ENCODE measurements at places on chromosomes 5 and 9. TPM values are rescaled to one million over a fixed set of nuclear protein-coding genes. Genes with fewer than 3 reads are reported as not detected.
A peak's percentile ranks its signal among the peaks of the same experiment; 100 is the strongest.

DNA sequence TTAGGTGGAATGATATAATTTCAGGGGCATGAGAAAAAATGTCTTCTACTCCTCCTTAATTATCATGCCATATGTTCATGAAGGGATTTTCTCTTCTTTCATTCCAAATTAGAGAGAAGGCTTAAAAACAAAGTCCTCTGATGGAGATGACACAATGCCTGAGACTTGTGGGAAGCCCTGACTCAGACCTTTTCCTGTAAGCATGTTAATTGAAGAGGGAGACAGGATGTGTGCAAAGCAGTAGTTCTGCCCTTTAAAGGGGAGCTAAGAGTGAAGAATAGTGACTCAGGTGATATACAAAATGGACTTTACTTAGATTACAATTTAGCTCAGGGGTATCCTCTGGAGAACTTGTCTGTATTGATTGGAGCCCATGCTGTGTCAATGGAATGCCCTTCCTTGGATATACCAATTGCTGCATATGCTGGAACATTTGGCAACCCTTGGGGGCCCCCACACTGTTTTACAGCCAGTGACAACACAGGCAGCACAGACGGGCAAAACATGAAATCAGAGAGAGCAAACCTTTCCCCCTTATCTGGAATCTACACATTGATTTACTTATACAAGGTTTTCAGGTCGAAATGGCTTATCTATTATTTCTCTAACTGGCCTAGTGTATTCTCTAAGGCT, 81.3 kb downstream of the IZUMO3 start:
- peaks cover 5% of the 10 kb centered on the region for H3K4me1 ChIP-seq
- no peak overlapping the region for H3K27ac ChIP-seq
- no peaks in the 10 kb centered on the region for H3K36me3 ChIP-seq

GRIN1 gene
- total RNA-seq = 0.99 TPM

GFI1B gene
- not detected for total RNA-seq

GRCh38 chr5:84045964-84046363, 325.3 kb upstream of the HAPLN1 start:
- DNase-seq = no peak
- H3K4me3 ChIP-seq = no peak overlapping the region
- H3K36me3 ChIP-seq = peaks cover 5% of the 10 kb centered on the region
- H3K27me3 ChIP-seq = no peaks in the 10 kb centered on the region
- H3K27ac ChIP-seq = no peak overlapping the region

G3BP1 gene
- total RNA-seq = 223 TPM

GRCh38 chr5:39426746-39427105, 1.9 kb upstream of the DAB2 start:
- H3K4me3 ChIP-seq = peak overlapping the region; percentile 18
- H3K36me3 ChIP-seq = no peaks in the 10 kb centered on the region
- H3K27ac ChIP-seq = peak overlapping the region; percentile 51
- no peak for DNase-seq

EPB41L4A gene
- 42.3 TPM for total RNA-seq

- peaks cover 3% of the 10 kb centered on the region for H3K36me3 ChIP-seq
- no peak overlapping the region for H3K27ac ChIP-seq
- H3K4me3 ChIP-seq = no peak overlapping the region
- peaks cover 4% of the 10 kb centered on the region for H3K4me1 ChIP-seq
- DNase-seq = no peak
- H3K27me3 ChIP-seq = peaks cover 4% of the 10 kb centered on the region
These were observed 271.4 kb downstream of the CSNK1G3 start for GRCh38 chr5:123783421-123783820.

SLC25A48 gene
- 1.2 TPM for total RNA-seq

OLFML2A gene
- 37.4 TPM for total RNA-seq

NMUR2 gene
- 1.9 TPM for total RNA-seq

DNA sequence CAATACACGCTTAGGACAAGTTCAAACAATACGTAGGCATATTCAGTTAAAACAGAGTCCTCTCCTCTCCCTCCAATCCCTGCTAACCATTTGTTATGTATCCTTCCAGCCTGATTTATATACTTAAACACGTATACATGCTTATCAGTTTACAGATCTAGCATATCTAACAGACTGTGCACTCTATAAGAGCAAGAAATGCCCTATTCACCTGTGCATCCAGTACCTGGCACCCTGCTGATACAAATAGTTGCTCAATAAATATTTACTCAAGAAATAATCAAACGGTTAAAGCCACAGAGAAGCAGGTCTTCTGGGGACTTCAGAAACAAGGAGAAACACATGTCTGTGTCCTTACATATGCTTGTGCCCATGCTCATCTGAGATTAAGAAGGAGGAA, 55.9 kb downstream of the MLLT3 start:
- H3K36me3 ChIP-seq = no peaks in the 10 kb centered on the region
- no peak overlapping the region for H3K4me3 ChIP-seq
- peaks cover 41% of the 10 kb centered on the region for H3K4me1 ChIP-seq
- H3K27ac ChIP-seq = no peak overlapping the region
- DNase-seq = no peak

GRCh38 chr9:75964427-75964826, 74.0 kb downstream of the PCSK5 start:
- H3K27ac ChIP-seq = no peak overlapping the region
- H3K36me3 ChIP-seq = no peaks in the 10 kb centered on the region
- DNase-seq = no peak
- peaks cover 9% of the 10 kb centered on the region for H3K4me1 ChIP-seq
- H3K4me3 ChIP-seq = no peak overlapping the region

- H3K27ac ChIP-seq = no peak overlapping the region
- no peak overlapping the region for H3K4me3 ChIP-seq
- no peak for DNase-seq
- no peaks in the 10 kb centered on the region for H3K4me1 ChIP-seq
- H3K36me3 ChIP-seq = no peaks in the 10 kb centered on the region
These were observed 13.3 kb downstream of the FSTL4 start for GRCh38 chr5:133599044-133599443.

DNA sequence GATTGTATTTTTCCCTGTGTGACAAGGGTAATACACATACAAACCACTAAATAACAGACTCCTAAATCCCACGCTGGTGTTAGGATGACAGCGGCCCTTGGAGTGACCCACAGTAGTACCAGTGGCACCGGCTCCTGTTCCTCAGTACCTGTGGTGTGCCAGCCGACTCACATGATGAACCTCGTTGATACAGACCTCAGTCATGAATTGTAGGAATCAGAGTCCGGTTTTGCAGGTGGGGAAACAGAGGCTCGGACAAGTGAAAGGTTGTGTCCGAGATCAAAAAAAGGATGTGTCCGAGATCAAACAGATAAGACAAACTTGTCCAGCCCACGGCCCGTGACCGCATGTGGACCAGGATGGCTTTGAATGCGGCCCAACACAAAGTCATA, 78.0 kb downstream of the AMBP start:
- no peak overlapping the region for H3K4me3 ChIP-seq
- peak; percentile 14 for DNase-seq
- H3K27ac ChIP-seq = no peak overlapping the region
- peaks cover 3% of the 10 kb centered on the region for H3K4me1 ChIP-seq

DNA sequence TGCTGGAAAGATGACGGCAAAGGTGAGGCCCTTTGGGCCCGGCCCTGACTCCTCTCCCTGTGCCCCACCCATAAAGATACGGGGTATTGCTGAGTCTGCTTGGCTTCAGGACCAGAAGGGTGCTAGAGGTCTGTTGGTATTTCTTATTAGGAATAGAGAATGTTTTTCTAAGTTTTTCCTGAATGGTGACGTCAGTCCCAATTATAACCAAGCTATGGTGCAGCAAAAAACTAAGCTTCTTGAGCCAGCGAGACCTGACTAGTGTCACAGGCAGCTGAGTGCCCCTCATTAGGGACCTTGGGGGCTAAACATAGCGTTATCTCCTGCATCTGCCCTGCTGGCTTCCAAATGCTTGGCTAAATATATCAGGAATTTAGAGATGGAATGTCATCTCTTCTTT, 151.0 kb upstream of the TBC1D2 start:
- H3K4me3 ChIP-seq = no peak overlapping the region
- H3K36me3 ChIP-seq = no peaks in the 10 kb centered on the region
- H3K27me3 ChIP-seq = peaks cover 2% of the 10 kb centered on the region
- no peak for DNase-seq

GRCh38 chr5:148805326-148806290, 20.8 kb upstream of the ADRB2 start:
- no peak for DNase-seq
- no peak overlapping the region for H3K4me3 ChIP-seq
- peak overlapping the region; percentile 5 for H3K27ac ChIP-seq
- no peaks in the 10 kb centered on the region for H3K36me3 ChIP-seq
- H3K4me1 ChIP-seq = peaks cover 41% of the 10 kb centered on the region

- no peak overlapping the region for H3K4me3 ChIP-seq
- no peak overlapping the region for H3K27ac ChIP-seq
- H3K4me1 ChIP-seq = peaks cover under 1% of the 10 kb centered on the region
- DNase-seq = no peak
- H3K27me3 ChIP-seq = no peaks in the 10 kb centered on the region
These were observed 654.8 kb upstream of the MEF2C start for GRCh38 chr5:89537800-89538199.

GAPVD1 gene
- total RNA-seq = 58.7 TPM

P4HA2 gene
- 66.9 TPM for total RNA-seq

DNA sequence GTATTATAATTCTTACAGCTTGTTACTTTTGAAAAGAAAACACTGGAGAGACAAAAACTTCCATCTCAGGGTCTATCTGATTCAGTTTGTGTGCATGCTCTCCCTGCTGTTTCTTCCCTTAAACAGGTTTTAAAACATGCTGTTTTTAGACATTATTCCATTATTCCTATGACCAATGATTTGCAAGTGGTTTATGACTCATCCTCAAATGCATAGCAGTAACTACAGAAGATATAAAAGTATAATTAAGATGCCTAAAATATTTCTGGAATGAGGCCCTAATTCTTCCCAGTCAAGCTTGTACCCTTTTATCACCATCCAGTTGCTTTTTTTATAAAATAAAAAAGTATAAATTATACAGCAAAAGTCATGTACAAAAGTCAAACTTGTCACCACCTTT, 3.7 kb downstream of the DTWD2 start:
- H3K4me1 ChIP-seq = peaks cover 47% of the 10 kb centered on the region
- DNase-seq = no peak
- H3K36me3 ChIP-seq = peaks cover 8% of the 10 kb centered on the region
- H3K27me3 ChIP-seq = no peaks in the 10 kb centered on the region
- no peak overlapping the region for H3K4me3 ChIP-seq

TMEM252 gene
- total RNA-seq = not detected

ACSL6 gene
- not detected for total RNA-seq

DDX4 gene
- total RNA-seq = 0.18 TPM

DNA sequence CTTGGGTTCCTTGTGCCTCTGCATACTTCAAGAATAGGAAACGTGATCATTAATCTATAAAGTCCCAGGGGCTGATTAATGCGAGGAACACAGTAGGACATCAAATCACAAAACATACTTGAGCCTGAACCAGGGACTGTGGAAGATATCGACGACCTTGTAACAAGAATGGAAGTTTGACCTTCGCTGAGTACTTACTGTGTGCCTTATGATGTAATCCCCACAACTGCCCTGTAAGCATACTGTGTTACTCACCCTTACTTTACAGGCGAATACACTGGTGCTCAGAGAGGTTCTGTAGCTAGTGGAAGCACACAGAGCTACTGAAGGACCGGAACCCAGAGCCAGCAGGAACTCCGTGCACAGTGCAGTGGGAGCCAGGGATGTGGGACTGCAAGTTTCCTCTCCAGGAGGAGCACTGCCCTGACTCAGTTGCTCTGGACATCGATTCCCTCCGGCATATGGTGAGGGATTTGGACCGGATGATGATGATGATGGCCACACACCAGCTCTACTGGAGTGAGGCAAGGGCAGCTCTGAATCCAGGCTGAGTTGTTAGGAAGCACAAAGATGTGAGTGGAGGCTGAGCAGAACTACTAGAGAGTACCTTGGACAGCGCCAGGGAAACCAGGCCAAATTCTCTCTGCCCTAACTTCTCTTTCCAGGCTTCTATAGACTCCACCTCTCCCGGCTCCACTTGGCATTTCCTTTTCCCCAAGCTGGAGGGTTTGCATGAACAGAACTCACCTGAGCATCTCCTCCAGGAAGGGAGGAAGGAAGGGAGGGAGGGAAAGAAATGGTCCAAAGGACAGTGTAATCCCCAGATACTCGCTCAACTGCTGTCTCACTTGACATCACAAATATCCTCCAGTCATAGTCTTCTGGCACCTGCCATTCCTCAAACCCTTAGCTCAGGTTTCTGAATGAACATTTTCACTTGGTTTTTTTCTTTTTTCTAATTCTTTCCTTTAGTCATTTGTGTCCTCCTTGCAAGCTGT, 1.5 kb upstream of the GABBR2 start:
- H3K36me3 ChIP-seq = no peaks in the 10 kb centered on the region
- no peak for DNase-seq
- H3K4me1 ChIP-seq = peaks cover 7% of the 10 kb centered on the region
- peaks cover 90% of the 10 kb centered on the region for H3K27me3 ChIP-seq

ZNF300 gene
- 15.6 TPM for total RNA-seq

CKMT2 gene
- 2.3 TPM for total RNA-seq
